ENCODE measurements at places on chromosomes 2 and 18. TPM values are rescaled to one million over a fixed set of nuclear protein-coding genes. Genes with fewer than 3 reads are reported as not detected.
A peak's percentile ranks its signal among the peaks of the same experiment; 100 is the strongest.

The HRH4 gene
- total RNA-seq: 0.24 TPM

The BCL11A gene
- total RNA-seq: 47.9 TPM

The IL1RL1 gene
- total RNA-seq: not detected

The NYAP2 gene
- 1.00 TPM for total RNA-seq

The IL1F10 gene
- total RNA-seq: not detected

- no peak for DNase-seq
Measured at GRCh38 chr2:29509397-29509796, 394.2 kb downstream of the CLIP4 start.

- no peak for DNase-seq
Measured at GRCh38 chr2:212015588-212015987, 523.0 kb downstream of the ERBB4 start.

DNA sequence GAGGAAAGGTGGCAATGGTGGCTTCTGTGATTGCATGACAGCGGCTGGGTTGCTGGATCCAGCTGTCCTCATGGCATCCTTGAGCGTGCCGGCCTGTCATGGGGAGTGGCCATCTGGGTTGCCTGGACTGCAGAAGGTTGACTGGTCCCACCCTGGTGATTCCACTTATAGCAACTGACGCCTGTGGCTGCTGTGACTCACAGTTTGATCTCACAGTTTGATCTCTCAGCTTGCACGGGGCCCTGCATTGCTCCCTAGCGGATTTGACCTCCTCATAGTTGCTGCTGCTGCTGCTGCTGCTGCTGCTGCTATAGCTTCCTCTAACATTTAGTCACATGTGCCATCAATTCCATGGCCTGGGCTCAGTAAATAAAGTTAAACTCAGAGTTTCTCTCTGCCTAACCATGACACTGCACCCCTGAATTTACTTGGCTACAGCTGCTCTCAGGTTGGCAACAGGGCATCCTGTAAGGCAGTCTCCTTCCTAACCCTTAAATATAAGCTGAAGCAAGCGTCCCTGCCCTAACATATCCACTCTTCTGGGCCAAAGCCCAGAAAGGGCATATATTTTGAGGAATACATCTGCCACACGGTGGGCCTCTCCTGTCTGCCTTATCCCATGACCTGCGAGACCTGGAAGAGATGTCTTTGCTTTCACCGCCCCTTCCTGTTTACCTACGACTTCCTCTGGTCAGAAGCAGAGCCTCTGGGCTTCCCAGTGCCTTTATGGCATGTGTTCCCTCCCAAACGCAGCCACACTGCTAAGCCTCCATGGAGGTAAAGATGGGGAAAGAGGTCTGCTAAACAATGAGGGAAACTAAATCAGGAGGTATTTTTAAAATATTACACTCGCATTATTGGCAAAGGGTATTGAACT, 37.8 kb upstream of the CCDC150 start:
- DNase-seq: no peak

DNA sequence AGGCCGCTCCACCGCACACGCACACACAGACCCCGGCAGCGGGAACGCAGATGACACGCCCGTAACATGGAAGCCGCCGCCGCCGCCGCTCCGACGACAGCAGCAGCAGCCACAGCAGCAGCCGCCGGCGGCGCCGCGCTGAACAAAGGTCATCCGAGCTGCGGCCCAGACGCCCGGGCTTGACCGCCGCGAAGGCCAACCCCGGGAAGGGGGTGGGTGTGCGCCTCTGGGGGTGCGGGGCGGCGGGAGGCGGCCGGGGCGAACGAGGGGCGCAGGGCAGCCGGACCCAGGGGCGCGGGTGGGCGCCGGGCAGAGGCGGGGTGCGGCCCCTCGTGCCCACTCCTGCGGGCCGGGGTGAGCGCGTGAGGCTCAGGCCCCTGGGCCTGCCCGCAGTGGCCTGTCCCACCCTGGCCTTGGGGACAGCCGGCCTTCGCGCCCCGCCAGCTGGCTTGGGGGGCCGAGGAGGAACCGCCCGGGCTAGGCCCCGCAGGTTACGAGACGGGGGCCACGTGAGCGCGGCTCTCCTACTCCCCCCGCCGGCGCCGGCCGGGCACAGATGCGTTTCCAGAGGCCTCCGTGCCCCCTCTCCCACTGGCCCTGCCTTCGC, 1.0 kb upstream of the ZNF532 start:
- peak; percentile 74 for DNase-seq

DNA sequence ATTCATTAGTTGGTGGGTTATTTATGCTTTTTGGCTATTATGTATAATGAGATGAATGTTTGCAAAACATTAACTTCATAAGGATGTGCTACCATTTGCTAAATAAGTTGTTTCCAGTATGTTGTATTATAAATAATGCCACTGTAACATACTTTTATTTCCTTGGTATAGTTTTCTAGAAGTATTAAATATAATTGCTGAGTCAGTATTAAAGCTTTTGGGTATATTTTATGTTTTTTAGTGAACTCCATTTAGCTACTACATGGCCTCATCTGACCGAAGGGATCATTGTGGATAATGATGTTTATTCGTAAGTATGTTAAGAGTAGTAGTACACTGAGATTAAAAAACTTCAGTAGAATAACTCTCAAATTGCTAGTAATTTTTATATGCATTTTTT, 73.8 kb downstream of the RAB3GAP1 start:
- DNase-seq: no peak

- DNase-seq: peak; percentile 55
Measured at GRCh38 chr2:128451084-128452023, 132.7 kb upstream of the HS6ST1 start.

DNA sequence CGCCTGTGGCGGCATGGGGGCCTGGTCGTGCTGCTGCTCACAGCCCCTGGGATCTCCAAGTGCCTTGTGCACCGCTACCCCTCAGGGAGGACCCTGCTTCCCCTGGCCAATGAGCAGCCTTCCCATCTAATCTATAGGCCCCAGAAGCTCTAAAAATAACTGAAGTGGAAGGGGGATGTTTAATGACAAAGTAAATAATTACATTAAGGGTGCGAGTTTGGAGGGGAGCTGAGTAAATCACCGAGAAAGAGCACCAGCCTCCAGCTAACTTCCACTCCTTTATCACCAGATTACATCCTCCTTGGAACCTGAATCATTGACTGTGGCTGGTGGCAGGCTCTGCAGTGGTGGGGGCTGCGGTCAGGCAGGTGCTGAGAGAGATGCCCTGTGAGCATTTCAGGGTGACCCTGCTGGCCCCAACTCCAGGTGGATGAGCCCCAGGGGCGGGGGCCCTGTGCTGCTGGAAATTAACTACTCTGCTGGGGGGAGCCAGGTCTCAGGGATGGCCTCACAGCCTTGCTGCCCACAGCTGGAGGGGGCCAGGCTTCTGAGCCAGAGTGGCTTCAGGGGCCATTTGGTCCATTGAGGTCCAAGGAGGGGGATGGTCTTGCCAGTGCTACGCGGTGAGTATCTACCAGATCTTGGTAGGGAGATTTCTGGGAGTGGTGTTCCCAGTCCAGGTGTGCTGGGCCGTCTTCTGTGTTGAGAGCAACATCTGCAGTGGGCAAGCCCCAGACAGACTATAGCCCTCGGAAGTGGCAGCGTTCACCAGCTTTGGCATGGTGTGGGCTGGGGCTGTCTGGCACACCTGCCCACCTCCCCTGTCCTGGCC, 74.2 kb downstream of the GLI2 start:
- no peak for DNase-seq
